Stimulated activated CD8-positive, alpha-beta memory T cell treated with anti-CD3 and anti-CD28 coated beads, Interleukin-4, amount 100 ng/mL, for 1 hour (primary cell): ENCODE measurements at places on chromosomes 7 and 10.

GRCh38 chr10:79075418-79075817 is 6.7 kb downstream of the ZMIZ1 start:
- no peak for DNase-seq

GRCh38 chr10:14306190-14306589 is 24.5 kb downstream of the FRMD4A start:
- DNase-seq, result no peak

- no peak for DNase-seq
Measured at GRCh38 chr10:42952931-42953683, 123.8 kb upstream of the RET start.

DNA sequence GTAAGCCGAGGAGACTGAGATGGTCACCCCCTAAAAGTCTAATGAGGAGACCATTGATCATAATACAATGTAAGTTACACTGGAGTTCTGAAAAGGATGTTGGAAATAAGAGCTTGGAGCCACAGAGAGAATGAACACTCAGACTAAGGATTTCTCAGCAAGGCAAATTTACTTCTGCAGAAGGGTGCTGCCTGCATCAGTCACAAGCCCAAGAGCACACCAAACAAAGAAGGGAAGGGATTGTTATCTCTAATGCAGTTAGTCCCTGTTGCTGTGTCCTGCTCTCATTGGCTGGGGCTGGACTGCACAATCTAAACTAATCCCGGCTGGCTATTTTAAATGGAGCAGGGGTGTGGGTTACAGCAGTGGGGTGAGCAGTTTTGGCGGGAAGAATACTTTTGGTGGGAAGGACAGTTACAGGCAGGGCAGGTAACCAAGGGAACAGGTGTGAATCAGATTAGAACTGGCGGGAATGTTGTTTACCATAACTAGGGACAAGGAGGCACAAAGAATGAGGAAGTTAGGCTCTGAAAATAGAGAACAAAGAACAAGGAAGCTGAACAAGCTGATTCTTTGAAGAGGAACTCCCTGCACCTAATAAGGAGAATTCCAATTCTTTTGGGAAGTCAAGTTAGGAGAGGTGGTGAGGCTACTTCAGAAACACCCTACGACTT is 30.3 kb upstream of the TRIM24 start:
- no peak for DNase-seq

GRCh38 chr7:2011266-2012043 is 221.3 kb downstream of the MAD1L1 start:
- no peak for DNase-seq

DNA sequence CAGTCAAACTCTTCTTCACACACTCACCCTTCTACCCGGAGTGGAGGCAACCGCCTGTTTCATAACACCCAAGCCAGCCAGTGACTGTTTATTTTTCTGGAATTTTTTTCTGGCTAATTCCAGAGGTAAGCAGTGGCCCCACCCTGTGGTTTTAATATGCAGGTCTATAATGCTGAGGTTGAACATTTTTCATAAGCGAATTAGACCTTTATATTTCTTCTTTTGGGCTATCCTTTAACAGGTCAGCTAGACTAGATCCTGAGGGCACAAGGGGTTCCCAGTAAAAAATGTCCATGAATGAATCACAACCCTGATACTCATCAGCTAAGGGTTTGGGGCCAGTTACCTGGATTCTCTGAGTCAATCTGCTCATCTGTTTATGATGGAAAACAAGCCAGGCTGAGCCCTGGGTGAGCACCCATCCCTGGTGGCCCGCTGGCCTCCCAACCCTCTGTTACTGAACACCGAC is 76.2 kb downstream of the GRB10 start:
- DNase-seq, result no peak

GRCh38 chr10:132684164-132684891 is 101.6 kb downstream of the NKX6-2 start:
- DNase-seq, result no peak

DNA sequence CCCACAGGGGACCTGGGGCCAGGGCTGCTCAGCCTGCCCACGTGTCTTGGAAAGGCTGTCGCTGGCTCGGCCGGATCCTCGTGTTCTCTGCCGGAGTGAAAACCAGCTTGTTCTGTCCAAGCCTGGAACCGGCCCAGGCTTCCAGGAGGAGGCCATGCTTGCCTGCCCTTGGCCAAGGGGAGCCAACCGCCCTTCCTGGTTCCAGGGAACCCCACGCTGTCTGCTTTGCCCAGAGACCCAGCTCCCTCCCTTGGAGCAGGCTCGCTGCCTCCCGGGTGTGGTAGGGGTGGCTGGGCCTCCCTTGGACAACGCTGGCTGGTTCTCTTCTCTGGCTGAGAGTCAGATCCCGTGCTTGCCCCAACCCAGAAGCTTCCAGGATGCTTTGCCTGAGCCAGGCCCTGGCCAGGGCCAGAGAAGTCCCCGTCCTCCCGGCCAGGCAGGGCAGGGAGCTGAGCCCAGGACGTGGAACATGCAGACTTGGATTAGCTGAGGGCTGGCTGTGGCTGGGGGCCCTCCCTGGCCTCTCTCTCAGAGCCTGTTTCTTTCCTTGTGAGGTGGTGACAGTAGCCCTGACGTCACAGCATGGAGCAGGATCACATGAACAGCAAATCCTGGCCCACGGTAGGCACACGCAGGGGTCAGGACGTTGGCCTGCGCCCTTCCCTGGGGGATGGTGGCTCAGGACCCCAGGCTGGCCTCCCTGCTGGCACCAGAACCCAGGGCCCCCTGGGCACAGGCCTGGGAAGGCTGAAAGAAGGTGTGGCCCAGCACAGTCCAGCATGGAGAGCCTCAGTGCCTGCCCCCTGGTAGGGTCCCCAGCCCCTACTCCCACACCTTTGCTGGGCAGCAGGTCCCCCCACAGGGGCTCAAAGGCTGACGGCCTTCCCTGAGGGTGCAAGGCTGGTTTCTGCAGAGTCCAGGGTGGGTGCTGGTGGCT is 67.5 kb downstream of the PWWP2B start:
- no peak for DNase-seq
